Stimulated activated CD8-positive, alpha-beta memory T cell treated with anti-CD3 and anti-CD28 coated beads, Interleukin-12 subunit alpha, Interleukin-12 subunit beta, amount 100 ng/mL, for 1 hour (primary cell): ENCODE measurements at places on chromosomes 5 and 9.

DNA sequence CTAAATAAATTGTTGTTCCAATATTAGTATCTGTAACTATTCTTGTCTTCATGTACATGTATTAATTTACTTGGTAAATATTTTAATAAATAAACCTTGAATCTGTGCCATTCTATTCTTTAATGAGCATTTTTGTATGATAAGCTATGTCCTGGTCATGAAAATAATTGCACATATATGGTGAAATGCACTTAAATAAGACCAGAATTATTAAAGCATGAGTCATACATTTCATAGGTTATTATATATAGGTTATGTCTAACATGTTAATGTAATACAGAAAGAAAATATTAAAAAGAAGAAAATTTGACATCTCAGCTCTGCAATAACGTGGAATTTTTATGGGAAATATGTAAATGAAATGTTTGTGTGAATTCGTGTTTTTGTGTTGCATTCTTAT lies 1168.1 kb downstream of the TAF11L14 start:
- DNase-seq, result no peak

DNA sequence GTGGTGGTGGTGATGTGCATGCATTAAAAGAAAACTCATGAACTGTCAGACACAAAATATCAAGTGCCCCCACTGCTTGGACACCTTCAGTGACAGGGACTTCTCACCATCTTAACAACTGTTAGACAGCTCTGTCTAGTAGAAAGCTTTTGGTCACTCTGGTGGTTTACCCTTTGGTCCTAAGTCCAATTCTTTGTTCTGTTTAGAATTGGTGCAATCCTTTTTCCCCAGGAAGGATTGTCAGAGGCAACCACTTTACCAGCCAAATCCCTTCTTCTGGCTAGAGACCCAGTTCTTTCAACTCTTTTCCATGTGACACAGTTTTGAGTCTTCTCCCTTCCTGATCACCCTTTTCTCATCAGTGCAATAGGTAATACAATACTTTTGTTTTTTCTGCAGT lies 140.2 kb downstream of the SEC61B start:
- DNase-seq, result no peak

- DNase-seq, result no peak
Measured at GRCh38 chr5:152542741-152543140, 137.7 kb upstream of the NMUR2 start.

GRCh38 chr9:125126019-125126746 lies 17.1 kb downstream of the SCAI start:
- peak; percentile 60 for DNase-seq

DNA sequence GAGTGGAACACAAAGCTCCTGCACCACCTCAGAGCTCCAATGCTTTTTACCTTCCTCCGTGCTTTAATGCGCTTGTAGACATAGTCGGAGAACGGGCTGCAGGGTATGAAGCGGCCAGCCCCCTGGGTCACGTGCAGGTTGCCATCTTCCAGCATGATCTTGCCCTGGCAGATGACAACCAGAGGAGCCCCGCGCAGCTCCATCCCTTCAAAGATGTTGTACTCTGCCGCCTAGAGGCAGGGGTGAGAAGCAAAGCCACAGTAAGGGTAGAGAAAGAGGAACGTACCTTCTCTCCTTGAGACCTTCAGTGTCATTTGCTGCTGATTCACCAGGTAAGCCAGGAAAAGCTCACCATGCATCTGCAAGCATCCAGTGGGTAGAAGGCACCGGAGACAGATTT lies 112.3 kb downstream of the DPYSL3 start:
- no peak for DNase-seq

DNA sequence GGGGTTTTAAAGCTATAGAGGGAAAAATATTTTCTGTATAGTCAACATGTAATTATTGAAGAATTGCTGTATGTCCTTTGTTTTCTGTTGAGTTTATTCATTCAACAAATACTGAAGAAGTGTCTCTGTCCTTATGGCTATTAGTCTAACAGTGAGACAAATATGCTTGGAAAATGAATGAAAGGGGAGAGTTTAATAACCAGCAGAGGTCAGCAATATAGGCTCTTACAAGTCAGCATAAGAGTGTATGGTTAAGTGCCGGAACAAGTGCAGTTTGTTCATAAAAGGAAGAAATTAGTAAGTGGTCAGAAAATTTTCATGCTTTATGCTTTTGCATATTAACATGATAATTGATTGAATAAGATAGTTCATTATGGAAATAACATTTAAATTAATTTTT lies 3.6 kb downstream of the SCAMP1 start:
- DNase-seq, result no peak

GRCh38 chr5:93188876-93189485 lies 392.0 kb downstream of the NR2F1-AS1 start:
- no peak for DNase-seq

GRCh38 chr5:67435032-67435431 lies 238.4 kb upstream of the CD180 start:
- DNase-seq, result no peak

GRCh38 chr5:113491022-113491421 lies 2.8 kb upstream of the MCC start:
- DNase-seq, result no peak

- DNase-seq, result peak; percentile 39
Measured at GRCh38 chr5:163564321-163564938, 59.0 kb downstream of the MAT2B start.

- DNase-seq, result no peak
Measured at GRCh38 chr9:18473652-18474279, at the start of gene ADAMTSL1. TSS of gene ADAMTSL1 (plus strand) at chr9:18474153. CDS start at chr9:18474233, 80 bp downstream.

DNA sequence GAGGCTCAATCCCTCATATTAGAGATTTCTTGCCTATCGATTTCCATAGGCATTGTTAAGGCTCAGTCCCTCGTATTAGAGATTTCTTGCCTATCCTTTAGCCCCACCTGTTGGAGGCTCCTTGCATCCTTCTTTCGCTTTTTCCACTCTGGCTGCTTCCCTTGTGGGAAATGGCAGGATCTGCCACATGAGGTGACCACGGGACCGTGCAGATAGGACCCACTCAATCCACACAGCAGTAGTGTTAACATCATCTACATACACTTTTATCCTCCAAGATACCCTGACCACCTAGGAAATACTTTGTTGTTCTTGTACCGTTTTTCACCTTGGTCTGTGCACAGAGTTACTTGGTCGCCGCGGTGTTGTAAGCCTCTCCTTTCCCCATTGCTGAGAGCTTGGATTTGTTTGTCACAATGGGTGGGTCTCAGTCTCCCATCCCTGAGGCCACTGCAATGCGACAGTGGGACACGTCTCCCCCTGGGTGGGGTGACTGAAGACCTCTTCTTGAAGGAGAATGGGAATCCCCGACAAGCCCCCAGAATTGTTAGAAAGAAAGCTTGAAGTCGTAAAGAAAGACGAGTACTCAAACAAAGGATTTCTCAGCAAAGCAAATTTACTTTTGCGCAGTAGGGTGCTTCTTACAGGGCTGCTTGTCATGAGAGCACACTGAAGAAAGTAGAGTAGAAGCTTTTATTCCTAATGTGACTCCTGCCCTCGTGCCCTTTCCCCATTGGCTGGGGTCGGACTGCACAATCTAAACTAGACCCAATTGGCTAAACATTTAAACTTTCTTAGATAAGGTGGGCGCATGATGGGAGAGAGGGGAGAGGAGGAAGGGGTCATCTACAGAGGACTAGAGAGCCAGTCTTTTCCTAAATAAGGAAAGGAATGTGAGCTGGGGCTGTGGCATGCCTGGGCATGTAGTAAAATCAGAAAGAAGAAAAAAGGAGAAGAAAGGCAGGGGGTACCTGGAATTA lies 19.8 kb downstream of the IFT74 start:
- no peak for DNase-seq

DNA sequence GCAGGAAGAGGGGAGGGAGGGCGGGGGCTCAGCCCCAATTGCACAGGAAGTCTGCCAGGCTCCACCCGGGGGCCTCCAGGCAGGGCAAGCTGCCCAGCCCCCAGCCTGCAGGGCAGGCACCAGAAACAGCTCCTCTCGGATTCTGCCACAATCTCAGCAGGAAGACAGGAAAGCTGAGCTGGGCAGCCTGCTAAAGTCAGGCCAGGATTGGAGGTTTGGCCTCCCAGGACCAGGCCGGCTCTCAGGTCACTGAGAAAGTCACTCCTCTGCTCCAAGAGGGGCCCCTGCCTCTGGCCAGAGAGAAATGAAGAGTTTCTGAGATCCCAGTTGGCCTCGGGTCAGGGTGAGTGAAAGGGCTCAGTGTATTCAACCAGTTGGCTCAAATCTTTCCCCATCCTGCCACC lies 54.6 kb upstream of the STXBP1 start:
- no peak for DNase-seq

DNA sequence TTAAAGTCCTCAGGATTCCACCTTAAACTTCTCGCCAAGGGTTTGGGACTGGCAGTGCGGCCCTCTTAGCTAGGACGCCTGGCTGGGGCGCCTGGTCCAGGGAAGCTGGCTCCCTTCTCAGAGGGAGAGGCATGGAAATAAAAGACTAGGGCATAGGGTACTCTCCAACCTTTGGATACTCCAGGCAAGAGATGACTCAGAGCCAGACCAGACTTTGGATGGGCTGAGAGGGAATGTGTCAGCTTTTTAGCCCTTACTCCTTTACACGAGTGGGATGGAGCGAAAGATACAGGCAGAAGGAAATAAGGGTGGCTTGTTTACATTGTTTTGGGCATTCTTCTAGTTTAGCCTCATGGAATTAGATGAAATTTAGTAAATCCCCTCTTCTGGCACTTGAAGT lies 48.2 kb downstream of the IL31RA start:
- DNase-seq, result no peak
